ENCODE measurements at places on chromosomes 2 and 18.
A peak's percentile ranks its signal among the peaks of the same experiment; 100 is the strongest.

DNA sequence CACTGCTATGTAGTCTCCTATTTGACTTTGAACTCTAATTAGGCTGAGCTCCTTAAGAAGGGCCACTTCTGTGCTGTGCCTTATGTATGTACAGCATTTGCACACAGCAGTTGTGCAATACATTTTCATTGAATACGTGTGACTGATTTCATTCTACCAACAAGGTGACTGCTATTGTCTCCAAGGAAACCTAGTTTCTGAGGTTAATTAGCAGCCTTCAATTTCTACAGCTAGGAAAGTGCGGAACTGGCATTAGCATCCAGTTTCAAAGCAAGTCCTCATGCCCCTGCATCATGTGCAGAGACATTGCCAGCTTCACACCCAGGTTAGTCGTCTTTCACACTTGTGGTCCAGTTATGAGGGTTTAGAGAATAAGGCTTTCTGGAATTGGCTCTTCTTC is 58.6 kb downstream of the NCK2 start:
- DNase-seq = no peak

DNA sequence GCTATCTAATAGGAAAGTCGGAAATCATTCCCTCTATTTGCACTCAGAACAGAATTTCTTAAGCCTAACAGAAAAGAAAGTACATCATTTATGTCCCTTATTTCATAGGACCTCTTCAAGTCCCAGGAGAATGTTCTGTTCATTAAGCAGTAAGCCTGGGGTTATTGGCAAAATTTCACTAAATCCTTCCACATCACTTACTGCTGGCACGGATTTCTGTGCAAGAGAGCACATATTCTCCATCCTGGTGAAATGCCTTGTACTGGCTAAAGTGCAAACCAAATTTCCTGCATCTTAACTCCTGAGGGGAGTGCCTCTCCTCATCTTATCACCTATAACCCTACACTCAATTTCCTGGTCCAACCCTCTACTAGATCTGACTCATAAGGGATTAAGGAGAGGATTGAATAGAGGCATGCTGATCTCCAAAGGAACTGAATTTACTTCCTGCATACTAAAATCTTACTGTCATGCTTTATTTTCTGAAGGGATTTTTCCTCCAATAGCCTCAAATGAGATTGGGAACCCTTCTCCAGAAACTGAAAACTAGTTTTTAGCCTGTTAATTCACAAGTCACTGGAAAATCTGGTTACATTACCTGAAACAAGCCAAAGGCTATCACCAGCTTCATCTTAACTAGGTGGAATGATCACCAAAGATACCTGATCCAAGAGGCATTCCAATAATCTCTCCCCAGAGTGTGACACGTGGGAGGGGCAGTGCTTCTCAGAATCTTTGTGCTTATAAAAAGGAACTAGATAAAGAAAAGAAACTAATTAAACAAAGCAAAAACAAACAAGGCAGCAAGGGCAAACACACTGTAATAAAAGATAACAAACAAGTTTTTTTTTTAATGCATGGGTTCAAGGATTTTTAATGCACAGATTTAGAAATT is 311.1 kb downstream of the NR4A2 start:
- DNase-seq = no peak

DNA sequence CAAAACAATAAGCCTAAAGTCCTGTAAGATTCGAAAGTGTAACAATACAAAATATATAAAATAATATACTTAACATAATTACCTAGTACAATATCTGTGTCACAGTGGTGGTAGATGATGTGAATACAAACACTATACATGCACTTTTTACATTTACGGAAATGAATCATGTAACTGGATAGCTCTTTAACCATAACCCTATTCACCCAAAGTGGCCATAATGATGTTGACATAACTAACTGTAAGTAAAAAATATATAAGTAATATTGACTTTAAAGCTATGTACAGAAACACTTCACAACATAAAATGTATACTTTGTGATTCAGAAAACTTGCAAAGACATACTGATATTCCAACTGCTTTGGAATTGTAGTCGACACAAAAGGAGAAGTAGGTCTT is 616.9 kb upstream of the SLC8A1 start:
- no peak for DNase-seq

DNA sequence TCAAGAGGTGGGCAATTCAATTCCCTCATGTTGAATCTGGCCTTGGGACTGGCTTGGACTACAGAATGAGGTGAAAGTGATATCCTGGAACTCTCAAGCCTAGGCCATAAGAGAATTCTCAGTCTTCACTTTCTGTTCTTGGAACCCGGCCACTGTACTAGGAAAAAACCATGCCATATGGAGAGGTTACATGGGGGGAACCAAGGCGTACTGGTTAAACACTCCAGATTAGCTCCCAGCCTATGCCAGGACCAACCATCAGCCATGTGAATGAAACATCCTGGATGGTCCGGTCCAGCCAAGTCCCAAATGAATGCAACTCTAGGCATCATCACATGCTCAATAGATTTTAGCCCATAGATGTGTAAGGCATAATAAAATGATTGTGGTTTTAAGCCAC is 56.4 kb downstream of the ZNF385B start:
- DNase-seq = no peak

- DNase-seq = no peak
These were observed 306.0 kb upstream of the ACVR2A start for GRCh38 chr2:147538821-147539220.

GRCh38 chr2:38951766-38952165 is 62.1 kb downstream of the ARHGEF33 start:
- DNase-seq = no peak

GRCh38 chr18:48917579-48918517 is 32.9 kb downstream of the SMAD7 start:
- DNase-seq = no peak

DNA sequence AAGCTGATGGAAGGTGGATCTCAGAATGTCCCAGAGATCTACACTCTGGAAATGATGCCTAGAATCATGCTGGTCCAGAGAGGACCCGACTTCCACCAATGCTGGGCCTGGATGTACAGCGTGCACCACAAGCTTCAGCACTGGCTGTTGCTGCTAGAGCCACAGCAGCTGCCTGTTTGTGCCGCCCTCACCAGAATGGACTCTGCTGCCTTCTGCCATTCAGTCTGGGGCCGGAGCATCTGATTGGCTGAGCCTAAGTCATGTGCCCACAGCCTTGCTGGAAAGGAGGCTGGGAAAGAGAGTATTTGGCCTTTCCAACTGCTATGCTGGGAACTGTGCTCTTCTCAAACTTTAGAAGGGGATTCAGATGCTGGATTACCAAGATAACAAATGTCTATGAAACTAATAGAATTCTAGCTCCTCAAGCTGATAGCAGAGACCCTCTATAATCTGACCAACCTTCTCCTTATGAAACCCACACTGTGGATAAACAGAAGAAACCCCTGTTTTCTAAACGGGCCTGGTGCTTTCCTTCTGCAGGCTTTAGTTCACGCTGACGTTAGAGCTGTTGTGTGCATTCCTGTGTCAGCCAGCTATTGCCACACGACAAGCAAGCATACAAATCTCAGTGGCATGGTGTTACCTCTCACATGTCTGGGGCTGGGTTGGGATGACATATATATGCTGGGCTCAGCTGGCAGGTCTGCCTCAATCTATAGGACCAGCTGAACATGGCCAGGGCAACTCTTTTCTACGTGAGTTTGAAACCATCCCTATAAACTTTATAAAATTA is 4.1 kb upstream of the LOXHD1 start:
- DNase-seq = no peak

DNA sequence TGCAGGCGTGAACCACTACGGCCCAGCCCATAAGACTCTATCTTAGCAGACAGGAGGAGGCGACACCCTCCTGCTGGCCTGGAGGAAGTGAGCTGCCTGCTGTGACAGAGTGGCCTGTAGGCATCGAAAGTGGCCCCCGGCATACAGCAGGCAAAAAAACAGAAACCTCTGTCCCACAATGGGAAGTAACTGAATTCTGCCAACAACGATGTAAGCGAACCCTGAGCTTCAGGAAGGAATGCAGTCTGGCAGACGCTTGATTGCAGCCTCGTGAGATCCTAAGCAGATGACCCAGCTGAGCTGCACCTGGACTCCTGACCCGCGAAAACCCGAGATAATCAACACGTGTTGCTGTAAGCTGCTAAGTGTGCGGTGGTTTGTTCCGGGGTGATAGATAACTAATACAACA is 13.6 kb downstream of the MRO start:
- DNase-seq = no peak

DNA sequence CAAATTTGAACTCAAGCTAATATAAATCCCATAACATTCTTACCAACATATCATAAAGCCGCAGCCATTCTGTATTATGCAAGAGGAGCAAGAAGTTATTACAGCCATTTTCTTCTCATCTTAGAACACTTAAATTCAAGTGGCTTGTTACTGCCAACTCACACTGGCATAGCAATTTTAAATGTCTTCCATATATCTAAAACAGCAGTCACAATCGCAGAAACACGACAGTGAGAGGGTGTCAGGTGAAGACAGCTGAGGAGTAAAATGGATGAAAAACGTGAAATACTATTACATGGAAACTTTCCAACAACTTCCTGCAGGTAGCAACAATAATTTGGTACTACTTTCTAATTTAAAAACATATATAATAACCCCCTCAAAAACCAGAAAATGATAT is 17.9 kb downstream of the PPP3R1 start:
- DNase-seq = no peak

- no peak for DNase-seq
These were observed 552.4 kb upstream of the TNP1 start for GRCh38 chr2:217412277-217412676.

- DNase-seq = no peak
These were observed 44.8 kb downstream of the RMP24 start for GRCh38 chr18:36017232-36017631.

GRCh38 chr2:54628418-54628817 is 95.0 kb upstream of the EML6 start:
- no peak for DNase-seq

DNA sequence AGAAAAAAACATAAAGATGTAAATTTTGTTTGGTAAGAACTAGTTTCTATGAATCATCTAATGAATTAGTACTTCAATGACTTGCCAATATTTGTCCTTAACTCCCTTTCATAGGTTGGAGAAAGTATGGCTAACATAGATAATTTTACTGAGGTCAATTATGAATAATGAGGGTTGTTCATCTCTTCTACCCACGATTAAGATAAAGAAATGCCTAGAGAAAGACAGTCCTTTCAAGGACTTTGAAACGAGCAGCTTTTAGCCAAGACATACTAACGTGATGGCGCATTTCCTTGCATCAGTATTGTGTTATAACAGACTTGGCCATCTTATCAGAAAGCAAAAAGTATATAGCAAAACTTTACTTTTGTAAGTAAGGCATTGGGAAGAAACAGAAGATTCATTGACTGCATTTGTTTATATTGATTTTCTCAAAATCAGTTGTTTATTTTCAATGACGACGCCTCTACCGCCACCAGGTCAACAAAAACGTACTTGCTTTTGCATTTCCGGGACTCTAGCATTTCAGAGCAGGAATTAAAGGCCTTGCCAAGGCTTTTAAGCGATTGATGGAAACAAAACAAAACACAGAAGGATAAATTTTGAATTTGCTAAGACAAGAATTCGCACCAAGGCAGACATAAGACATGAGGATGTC is 961 bp downstream of the RBM43 start:
- DNase-seq = no peak

GRCh38 chr2:64562148-64562784 is 38.1 kb downstream of the AFTPH start:
- no peak for DNase-seq

- no peak for DNase-seq
These were observed 46.6 kb upstream of the TBC1D8 start for GRCh38 chr2:101197814-101198213.

GRCh38 chr2:175187378-175187777 is 5.9 kb upstream of the ATP5MC3 start:
- DNase-seq = peak; percentile 22

- no peak for DNase-seq
These were observed 105.6 kb downstream of the SETBP1 start for GRCh38 chr18:44786257-44786656.
